T-helper 1 cell (primary cell): ENCODE measurements at places on chromosomes 12 and 14.

DNA sequence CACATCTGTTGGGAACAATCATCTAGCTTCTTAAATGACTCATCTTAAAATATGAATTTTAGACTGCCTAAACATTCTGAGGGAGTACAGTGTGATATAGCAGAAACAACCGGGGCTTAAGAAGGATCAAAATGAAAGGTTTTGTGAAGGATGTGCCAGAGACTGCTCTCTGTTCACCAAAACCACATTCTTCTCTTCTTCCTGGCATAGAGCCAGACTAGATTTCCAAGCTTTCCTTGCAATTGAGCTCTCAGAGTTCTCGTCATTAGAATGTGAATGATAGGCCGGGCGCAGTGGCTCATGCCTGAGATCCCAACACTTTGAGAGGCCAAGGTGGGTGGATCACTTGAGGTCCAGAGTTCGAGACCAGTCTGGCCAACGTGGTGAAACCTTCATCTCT lies 94.5 kb downstream of the LRRIQ1 start:
- no peak for DNase-seq

GRCh38 chr12:131735476-131736445 lies 24.9 kb downstream of the SFSWAP start:
- no peak for DNase-seq

DNA sequence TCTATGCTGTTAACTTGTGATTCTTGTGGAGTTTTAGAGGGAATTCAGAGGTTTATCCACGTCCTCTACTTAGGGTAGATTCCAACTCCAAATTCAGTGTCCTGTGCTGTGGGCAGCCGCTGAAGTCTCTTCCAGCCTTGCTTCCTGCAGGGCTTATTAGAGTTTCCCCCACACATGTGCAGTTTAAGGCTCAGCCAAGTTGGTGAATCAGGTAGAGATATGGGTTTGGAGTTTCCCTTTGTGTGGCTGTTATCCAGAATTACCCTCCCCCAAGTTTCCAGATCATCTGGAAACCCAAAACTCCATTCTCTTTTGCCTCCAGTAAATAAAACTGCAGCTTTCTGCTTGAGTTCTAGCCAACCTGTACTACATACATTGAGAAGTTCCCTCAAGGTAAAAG lies 853.7 kb downstream of the GALC start:
- no peak for DNase-seq

DNA sequence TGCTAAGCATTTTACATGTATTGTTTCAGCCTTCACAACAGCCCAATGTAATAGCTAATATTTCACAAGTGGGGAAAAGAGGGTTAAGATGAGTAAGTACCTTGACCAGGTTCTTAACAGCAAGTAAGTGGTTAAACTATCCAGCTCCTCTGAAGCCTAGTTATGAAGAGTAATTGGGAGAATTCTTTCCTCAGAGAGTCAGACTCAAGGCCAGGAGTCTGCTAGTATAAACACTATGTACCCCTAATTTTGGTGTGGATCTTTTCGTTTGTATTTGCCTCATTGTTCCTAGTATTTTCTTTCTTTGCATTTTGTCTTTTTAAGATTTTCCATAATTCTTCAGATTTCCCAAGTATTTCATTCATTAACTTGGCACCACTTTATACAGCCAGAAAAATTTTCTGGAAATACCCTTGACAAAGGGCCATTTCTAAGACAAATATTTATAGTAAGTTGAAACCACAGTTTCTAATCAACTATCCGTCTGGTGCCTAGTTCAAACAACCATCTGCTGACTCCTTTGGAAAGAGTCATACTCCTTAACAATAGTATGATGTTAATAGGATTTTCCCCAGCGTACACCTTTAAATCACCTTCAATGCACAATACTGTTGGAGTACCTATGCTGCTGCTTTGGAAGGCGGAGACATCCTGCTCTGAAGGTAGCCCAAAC lies 81.2 kb downstream of the SCAF11 start:
- no peak for DNase-seq

- DNase-seq: no peak
Observed at GRCh38 chr14:24071144-24071697, at the start of gene CPNE6. TSS of gene CPNE6 (plus strand) at chr14:24071562. CDS start at chr14:24072937, 1,375 bp downstream.

DNA sequence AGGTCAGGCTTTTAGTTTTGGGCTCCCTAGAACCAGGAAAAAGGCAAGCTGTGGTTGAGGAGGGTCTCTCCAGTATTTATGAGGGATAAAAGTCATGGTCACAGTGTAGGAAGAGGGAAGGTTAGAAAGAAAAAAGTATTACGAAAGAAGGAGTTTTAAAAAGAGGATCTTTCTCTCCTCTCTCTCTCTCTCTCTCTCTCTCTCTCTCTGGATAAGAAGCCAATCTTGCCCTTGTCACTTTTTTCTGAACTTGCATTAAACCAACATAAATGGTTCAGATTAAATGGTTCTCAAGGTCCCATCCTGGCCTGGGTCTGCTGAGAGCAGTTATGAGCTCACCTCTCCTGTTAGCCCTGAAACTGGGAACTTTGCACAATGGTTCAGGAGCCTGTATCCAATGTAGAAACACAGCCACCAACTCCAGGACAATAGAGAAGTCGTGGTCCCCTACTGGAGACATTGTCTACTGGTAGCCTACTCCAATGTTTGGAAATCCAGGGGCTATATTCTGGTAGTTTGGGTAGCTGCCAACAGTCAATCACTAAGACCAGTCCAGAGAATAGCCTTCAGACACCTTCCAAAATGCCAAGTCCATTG lies 131.9 kb downstream of the DAD1 start:
- DNase-seq: no peak

DNA sequence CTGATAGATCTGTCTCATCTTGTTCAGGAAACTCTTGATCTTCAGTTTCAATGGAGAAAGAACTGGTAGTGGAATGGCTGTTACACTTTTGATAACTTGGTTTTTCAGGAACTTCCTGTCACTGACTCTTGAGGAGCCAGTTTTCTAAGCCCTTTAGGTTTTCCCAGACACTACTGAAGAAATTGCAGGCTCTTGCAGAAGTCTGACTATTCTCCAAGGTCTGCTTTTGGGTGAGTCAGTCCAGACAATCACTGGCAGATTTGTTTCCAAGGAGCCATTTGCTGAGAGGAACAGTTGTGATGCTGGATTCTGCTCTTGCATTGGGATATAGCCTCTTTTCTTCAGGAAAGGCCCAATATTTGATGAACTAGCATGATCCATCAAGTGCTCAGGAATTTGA lies 468.0 kb downstream of the FUT8 start:
- no peak for DNase-seq

- DNase-seq: no peak
Observed at GRCh38 chr12:64999148-64999425, 122.0 kb downstream of the WIF1 start.
